ENCODE measurements at places on chromosomes 16 and 17.

- no peak for DNase-seq
Observed at GRCh38 chr16:74439685-74440084, 18.4 kb upstream of the CLEC18B start.

- DNase-seq = no peak
Observed at GRCh38 chr16:89653656-89654295, 3.7 kb downstream of the CHMP1A start.

DNA sequence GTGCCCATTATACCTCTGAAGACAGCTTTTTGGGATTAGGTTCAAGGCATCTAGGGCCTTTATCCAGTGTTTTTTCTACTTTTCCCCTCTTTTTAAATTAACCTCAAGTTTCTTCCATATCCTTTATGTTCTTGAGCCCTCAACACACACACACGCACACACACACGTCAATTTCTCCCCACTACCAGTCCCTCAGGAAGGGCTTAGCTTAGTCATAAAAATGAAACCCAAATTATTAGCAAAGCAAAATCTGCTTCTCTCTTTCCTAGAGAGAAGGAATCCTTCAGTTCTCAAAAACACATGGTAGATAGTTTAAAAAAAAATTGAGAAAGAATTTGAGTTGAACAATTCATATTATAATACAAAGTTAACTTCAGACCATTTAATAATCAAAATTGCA, 401.1 kb downstream of the XYLT1 start:
- DNase-seq = no peak

DNA sequence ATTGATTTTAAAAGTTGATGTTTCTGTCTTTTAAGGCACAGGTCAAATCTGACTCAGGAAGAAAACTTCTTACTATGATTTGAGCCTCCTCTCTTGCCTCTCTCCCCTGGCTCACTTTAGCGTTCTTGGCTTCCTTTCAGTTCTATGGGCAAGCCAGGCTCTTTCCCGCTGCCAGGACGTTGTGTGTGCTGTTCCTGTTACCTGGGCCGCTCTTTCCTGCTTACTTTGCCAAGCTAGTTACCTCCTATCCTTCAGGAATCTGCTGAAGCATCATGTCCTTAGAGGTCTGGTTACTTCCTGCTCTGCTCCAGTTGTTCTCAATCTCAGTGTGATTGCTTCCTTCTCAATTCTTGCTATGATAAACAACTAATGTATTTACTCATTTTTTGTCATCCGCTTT, 1108.5 kb upstream of the EEF2KMT start:
- DNase-seq = no peak

GRCh38 chr17:50053654-50053960, 2.3 kb upstream of the ITGA3 start:
- no peak for DNase-seq

DNA sequence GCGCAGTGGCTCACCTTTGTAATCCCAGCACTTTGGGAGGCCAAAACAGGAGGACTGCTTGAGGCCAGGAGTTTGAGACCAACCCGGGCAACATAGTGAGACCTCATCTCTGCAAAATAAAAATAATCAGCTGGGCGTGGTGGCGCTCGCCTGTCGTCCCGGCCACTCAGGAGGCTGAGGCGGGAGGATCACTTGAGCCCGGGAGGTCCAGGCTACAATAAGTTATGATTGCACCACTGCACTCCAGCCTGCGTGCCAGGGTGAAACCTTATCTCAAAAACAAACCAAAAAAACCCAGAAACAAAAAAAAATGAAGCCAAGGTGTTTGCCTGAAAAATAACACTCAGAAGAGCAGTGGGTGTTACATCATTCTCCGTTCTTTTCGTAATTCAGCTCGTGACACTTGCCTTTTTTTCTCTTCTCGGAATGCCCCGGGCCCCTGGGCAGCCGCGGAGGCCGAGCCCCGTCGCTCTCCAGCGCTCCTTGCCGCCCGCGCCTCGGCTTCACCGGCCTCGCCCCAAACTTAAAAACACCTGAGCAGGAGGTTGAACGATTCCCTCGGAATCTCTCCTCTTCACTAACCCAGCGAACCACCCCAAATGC, 17.0 kb downstream of the PRCD start:
- peak; percentile 70 for DNase-seq

DNA sequence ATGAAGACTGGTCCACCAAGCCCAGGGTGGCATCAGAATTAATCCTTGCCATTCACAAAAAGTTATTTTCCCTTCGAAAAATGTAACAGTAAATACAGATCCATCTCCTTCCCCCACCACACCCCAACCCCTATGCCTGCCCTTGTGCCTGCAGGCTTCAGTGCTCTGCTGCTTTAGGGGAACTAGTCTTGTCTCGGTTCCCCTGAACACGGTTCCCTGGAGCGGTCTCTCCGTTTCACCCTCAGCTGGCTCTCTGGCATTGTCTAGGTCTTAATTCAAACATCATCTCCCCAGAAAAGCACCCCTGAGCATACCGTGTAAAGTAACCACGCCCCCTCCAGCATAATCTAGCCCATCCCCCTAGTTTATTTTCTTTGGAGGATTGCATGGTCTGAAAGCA, 25.8 kb downstream of the EMP2 start:
- DNase-seq = no peak

- no peak for DNase-seq
Observed at GRCh38 chr17:59493867-59494266, 71.5 kb upstream of the DHX40 start.

DNA sequence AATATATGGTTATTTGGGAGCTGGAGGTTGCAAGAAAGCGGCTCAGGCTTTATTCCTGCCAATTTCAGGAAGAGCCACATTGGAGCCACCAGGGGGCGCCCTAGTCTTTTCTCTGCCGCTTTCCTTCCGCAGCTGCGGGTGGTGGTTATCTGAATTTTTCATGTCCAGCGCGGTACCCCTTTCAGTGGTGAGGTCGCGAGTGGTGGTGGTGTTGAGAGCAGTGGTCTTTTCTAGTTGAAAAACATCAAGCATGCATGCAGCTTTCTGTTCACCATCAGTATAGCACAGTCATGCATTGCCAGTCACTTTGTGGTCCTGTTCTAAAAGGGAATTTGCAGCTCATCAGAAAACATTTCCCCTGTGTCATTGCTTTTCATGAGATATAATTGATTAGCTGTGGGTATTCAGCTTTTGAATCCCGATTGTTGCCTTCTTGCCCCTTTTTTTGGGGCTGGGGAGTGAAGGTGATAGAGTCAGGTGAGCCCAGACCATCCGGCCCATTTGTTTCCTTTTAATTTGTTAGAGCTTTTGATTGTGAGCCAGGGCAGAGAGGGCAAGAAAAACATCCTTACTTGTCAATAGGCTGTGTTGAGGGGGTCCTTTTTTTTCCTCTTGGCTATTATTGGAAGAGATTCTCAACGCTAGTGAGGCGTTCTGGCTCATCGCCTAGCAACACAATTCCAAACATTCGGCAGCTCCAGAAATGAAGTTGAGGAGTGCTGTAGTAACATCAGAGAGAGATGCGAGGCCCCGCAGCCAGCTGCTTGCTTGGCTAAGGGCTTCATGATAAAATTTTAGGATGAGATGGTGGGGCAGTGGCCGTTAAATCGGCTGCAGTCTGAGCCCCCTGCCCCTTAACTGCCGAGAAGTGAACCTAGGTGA, 119.0 kb downstream of the SNX29 start:
- peak; percentile 46 for DNase-seq

DNA sequence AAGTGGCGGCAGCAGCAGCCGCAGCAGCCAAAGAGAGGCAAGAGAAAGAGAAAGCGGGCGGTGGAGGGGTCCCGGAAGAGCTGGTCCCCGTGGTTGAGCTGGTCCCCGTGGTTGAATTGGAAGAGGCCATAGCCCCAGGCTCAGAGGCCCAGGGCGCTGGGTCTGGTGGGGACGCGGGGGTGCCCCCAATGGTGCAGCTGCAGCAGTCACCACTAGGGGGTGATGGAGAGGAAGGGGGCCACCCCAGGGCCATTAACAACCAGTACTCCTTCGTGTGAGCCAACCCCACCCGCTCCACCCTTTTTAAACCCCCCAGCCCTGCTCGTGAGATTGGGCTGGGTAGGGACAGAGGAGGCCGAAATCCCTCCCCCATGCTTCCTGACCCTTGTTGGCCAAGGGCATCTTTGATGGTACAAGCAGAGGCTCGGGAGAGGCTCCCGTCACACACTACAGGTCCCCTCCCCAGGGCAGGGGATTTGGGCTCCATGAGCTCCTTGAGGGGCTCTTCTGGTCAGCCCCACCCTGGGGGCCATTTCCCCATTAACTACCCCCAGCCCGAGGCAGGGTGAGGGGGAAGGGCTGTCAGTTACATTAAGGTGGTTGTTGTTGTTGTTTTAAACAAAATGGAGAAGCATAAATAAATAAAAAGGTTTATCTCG, 4.6 kb upstream of the ATP2A1 start:
- DNase-seq = peak; percentile 51

- no peak for DNase-seq
Observed at GRCh38 chr17:55289106-55289446, 24.3 kb downstream of the HLF start.

DNA sequence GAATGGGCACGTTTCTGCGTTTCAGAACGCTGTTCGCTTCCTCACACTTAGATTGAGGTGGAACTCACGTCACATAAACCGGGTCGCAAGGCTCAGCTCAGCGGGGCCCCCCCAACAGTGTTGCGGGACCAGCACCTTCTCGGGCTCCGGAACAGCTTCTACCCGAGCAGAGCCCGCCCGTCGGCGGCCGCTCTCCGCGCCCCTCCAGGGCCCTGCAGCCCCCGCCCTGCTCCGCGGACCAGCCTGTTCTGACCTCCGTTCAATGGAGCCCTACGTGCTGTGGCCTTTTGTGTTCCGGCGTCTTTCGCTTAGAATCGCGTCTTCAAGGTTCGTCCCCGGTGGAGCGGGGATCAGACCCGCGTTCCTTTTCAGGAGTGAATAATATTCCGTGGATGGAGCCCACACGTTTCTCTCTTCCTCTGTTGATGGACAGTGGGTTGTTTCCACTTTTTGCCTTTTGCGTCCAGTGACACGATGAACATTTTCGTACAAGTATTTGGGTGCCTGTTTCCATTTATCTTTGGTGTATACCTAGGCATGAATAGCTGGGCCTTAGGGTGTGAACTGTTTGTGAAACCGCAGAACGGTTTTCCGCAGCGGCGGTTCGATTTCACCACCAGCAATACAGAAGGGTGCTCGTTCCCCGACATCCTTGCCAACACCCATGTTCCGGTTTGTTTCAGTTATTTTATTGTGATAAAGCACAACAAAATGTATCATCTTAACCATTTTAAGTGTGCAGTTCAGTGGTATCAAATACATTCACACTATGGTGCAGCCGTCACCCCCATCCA, 2.3 kb upstream of the SLC22A31 start:
- DNase-seq = no peak

DNA sequence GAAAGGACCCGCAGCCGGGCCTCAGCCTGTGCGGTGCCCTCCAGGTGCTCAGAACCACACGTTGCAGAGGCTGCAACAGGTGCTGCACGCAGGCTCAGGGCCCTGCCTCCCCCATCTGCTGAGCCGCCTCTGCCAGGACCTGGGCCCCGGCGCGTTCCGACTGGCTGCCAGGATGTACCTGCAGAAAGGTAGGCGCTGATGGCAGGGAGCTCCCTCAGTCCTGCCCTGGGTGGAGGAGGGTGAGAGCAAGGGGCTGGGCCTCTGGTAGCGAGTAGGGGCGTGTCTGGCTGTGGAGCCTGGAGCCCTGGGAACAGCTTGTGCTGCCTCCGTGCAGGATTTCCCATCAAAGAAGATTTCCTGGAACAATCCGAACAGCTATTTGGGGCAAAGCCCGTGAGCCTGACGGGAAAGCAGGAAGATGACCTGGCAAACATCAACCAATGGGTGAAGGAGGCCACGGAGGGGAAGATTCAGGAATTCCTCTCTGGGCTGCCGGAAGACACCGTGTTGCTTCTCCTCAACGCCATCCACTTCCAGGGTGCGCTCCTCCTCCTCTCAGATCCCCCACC, 4.4 kb downstream of the SERPINF2 start:
- DNase-seq = no peak

DNA sequence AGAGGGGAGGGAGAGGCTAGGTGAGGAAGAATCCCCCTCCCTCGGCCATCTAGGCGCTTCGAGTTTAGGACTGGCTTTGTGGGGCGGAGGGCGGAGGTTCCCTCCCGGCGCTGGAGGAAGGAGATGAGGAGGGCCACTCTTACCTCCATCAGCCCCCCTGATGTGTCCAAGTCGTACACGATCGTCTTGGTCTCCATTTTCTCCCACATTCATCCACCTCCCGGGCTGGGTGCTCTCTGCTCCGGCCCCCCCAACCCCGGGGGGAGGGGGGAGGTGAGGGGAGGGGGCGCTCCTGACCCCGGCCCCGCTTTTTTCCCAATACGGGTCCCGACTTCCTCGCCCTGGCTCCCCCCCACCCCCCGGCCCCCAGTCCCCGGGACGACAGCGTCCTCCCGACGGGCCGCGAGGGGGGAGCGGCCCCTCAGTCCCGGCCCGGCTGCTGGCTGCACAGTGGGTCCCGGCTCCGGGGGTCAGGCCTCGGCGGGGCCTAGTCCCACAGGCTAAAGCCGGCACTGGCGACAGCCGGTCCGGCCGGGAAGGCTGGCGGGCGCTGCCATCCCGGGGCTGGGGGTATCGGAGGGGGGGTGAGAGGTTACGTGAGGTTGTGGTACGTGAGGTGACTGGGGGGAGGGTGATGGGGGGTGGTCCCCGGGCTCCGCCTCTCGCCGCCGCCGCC, 428 bp downstream of the PHF12 start:
- DNase-seq = no peak

DNA sequence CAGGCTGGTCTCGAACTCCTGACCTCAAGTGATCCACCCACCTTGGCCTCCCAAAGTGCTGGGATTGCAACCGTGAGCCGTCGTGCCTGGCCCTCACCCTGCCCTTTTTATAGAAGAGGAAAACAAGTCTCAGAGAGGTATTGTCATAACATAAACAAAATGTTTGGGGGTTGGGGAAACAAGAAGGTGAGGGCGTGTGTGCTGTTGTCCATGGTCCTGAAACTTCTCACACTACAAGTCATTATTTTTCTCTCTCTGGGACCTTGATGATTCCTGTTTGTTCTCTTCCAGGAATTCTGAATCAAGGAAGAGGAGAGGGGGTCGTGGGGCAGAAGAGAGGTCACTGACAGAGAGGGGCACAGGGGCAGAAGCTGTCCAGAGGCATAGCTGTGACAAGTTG, 160.2 kb upstream of the LHX1 start:
- no peak for DNase-seq

DNA sequence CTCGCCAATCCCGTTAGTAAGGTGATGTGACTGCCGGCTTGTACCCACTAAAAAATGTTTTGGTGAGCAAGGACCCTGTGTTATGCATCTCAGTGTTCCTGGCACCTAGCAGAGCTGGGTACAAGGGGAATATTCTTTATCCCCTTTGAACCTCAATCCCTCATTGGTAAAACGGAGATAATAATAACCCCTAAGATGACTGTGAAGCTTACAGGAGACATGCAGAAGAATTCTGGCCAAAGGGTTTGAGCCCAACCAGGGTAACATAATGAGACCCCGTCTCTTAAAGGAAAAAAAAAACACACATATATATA, 896 bp downstream of the GGA2 start:
- no peak for DNase-seq
